ENCODE measurements at places on chromosomes 2 and 18. TPM values are rescaled to one million over a fixed set of nuclear protein-coding genes. Genes with fewer than 3 reads are reported as not detected.
A peak's percentile ranks its signal among the peaks of the same experiment; 100 is the strongest.

The FAM124B gene
- total RNA-seq: not detected

The APOB gene
- 0.07 TPM for total RNA-seq

The SANBR gene
- total RNA-seq: 13.7 TPM

The PLA2R1 gene
- total RNA-seq: 10.5 TPM

The SH3RF3 gene
- 7.3 TPM for total RNA-seq

The CXXC1 gene
- 46.3 TPM for total RNA-seq

The STAM2 gene
- total RNA-seq: 35.3 TPM

The FHOD3 gene
- 6.1 TPM for total RNA-seq

The IMPA2 gene
- total RNA-seq: 4.8 TPM

The IL36A gene
- not detected for total RNA-seq

The NT5C1B gene
- not detected for total RNA-seq

The TGFA gene
- 0.55 TPM for total RNA-seq

The NPAS2 gene
- total RNA-seq: 5.8 TPM

- no peaks in the 10 kb centered on the region for H3K27me3 ChIP-seq
- H3K4me3 ChIP-seq: no peak overlapping the region
- H3K27ac ChIP-seq: no peak overlapping the region
- peaks cover 6% of the 10 kb centered on the region for H3K4me1 ChIP-seq
- H3K36me3 ChIP-seq: no peaks in the 10 kb centered on the region
Measured at GRCh38 chr2:133561045-133561852, 7.0 kb downstream of the NCKAP5 start.

DNA sequence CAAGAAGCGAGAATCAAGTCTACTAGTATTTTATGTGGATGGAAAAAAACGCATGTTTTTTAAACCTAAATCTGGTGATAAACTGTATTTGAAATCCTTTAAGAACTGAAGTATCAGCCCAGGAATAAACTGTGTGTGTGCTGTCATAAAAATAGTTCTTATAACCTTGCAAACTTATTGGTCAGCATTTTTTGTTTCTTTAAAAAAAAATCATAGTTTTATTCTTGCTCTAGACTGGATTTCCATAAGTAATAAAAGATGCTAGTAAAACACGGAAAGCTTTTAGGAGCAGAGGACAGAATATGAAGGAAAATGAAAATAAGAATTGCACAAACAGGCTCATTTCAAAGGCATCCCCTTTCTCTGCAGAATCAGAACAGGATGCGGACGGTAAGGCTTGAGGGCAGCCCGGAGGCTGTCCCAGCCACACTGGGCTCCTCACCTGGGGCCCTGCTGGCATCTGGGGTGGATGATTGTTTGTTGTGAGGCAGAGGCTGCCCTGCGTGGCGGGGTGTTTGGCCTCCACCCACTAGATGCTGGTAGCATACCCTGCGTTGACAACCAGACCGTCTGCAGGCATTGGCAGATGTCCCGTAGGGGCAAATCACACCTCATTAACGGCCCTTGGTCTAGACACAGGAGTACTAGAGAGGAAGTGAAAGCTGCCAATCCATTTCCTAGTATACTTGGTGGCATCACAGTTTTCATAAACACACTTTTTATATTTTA is 52.5 kb downstream of the MBP start:
- H3K36me3 ChIP-seq: no peaks in the 10 kb centered on the region
- peaks cover 21% of the 10 kb centered on the region for H3K4me1 ChIP-seq
- H3K4me3 ChIP-seq: no peak overlapping the region

DNA sequence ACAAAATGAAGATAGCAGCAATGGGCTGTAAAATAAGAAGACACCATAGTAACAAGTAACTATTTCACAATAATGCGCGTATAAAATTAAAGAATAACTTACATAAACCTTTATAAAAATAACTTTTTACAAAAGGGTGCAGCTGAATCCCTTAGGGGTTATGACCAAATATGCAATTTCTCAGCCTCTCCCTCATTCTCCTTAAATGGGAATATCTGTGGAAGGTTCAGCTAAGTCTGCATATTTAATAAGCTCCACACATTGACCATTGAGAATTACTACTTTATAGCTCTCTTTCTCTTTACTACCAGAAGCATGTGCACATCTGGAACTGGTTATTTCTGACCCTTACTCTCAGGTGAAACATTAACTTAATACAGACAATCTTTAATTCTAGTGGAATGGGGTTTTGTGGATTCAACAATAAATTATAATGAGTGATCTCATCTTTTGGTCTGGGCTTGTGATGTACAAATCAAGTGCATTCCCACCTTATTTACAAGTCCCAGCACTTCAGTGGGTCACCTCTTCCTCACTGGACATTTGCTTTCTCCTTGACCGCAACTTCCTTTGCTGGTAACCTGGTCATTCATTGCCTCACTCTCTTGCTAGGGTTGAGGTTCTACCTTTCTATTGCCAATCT is 15.7 kb downstream of the ARHGAP15 start:
- no peak for DNase-seq
- no peaks in the 10 kb centered on the region for H3K27me3 ChIP-seq
- no peaks in the 10 kb centered on the region for H3K36me3 ChIP-seq
- no peak overlapping the region for H3K4me3 ChIP-seq
- H3K4me1 ChIP-seq: no peaks in the 10 kb centered on the region
- H3K27ac ChIP-seq: no peak overlapping the region

- H3K4me1 ChIP-seq: no peaks in the 10 kb centered on the region
- no peak overlapping the region for H3K4me3 ChIP-seq
- H3K27me3 ChIP-seq: peaks cover 2% of the 10 kb centered on the region
- DNase-seq: peak; percentile 41
- H3K27ac ChIP-seq: no peak overlapping the region
Measured at GRCh38 chr2:233686928-233687327, 5.2 kb downstream of the UGT1A7 start.

DNA sequence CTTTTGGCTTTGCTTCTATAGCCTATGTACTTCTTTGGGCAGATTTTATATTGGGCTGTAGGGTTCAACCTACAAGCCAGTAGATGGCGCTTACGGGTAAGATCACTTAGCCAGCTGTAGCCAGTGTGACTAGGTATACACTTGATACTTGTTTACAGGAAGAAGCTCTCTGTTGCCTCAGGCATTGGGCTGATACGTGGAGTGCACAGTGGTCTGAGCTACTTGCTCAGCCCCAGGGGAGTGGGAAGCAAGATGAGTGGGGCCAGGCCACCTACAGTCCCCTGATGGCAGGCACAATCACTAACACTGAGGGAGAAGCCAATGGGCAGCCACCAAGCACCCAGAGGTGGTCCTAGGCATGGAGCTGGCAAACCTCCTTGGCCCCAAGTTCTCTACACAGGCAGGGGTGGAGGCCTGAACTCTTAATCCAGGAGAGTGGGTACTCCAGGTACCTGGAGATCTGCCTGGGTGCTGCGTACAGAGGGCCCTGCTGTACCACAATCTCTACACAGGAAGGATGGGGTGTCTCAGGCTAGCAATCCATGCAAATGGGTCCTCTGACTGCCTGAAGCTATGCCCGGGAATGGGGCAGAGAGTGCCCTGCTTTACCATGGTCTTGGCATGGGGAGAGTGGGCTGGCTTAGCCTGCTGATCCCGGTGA is 122.2 kb downstream of the NCOA1 start:
- no peak overlapping the region for H3K4me3 ChIP-seq
- H3K4me1 ChIP-seq: no peaks in the 10 kb centered on the region
- H3K27me3 ChIP-seq: no peaks in the 10 kb centered on the region

- DNase-seq: peak; percentile 17
- no peaks in the 10 kb centered on the region for H3K36me3 ChIP-seq
- peak overlapping the region; percentile 75 for H3K27ac ChIP-seq
- peak overlapping the region; percentile 94 for H3K4me3 ChIP-seq
- H3K27me3 ChIP-seq: no peaks in the 10 kb centered on the region
Measured at GRCh38 chr2:37323781-37324535, 675 bp downstream of the PRKD3 start.

- no peak overlapping the region for H3K27ac ChIP-seq
- no peak for DNase-seq
- no peaks in the 10 kb centered on the region for H3K4me1 ChIP-seq
- no peaks in the 10 kb centered on the region for H3K36me3 ChIP-seq
- H3K4me3 ChIP-seq: no peak overlapping the region
- no peaks in the 10 kb centered on the region for H3K27me3 ChIP-seq
Measured at GRCh38 chr2:22807872-22808271, 577.1 kb upstream of the KLHL29 start.

DNA sequence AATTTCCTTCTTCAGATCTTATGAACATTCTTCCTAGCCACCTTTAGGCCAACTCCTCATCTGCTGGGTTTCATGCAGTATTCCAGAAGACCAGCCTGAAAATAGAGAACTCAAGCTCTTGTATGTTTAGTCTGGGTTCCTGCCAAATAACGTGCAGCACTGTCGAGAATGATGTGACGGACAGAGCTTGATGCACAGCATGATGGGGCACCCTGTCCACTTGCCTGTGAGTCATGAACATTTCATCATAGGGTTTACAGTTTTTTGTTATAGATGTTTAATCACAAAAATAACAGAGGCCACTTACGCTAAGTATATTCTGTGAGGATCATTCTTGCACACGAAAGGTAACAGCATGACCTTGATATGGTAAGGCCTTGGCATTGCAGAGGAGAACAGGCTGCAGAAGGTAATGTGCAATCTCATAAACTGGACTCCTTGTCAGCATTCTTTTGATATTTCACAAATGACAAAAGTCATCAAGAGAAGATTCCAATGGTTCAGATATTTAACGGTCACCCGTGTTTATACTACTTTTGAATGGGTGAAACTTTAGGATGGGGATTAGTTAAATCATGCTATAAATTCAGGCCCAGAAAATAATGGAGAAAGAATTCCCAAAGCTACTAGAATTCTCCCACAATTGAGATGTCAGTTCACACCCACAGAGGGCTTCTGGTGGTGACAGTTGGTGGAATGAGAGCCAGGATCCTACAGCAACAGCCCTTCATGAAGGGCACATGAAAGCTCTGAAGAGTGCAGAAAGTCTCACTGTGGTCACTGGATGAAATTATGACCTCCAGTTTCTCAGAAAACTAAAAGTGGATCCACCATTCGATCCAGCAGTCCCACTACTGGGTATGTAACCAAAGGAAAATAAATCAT is 396.1 kb upstream of the RAB12 start:
- DNase-seq: peak; percentile 70
- no peak overlapping the region for H3K4me3 ChIP-seq
- H3K4me1 ChIP-seq: peaks cover 12% of the 10 kb centered on the region
- H3K36me3 ChIP-seq: no peaks in the 10 kb centered on the region
- H3K27me3 ChIP-seq: no peaks in the 10 kb centered on the region
- no peak overlapping the region for H3K27ac ChIP-seq

GRCh38 chr2:144456680-144457079 is 63.2 kb downstream of the ZEB2 start:
- H3K4me3 ChIP-seq: no peak overlapping the region
- peak; percentile 88 for DNase-seq
- no peaks in the 10 kb centered on the region for H3K36me3 ChIP-seq
- H3K4me1 ChIP-seq: peaks cover 40% of the 10 kb centered on the region

GRCh38 chr2:196291873-196292800 is 120.8 kb upstream of the STK17B start:
- no peaks in the 10 kb centered on the region for H3K27me3 ChIP-seq
- no peaks in the 10 kb centered on the region for H3K36me3 ChIP-seq
- H3K27ac ChIP-seq: no peak overlapping the region
- H3K4me1 ChIP-seq: peaks cover 18% of the 10 kb centered on the region

GRCh38 chr2:11820650-11821049 is 74.2 kb downstream of the LPIN1 start:
- no peaks in the 10 kb centered on the region for H3K27me3 ChIP-seq
- H3K4me1 ChIP-seq: no peaks in the 10 kb centered on the region
- peaks cover 12% of the 10 kb centered on the region for H3K36me3 ChIP-seq
- no peak for DNase-seq

GRCh38 chr18:44130376-44130942 is 550.2 kb upstream of the SETBP1 start:
- H3K27me3 ChIP-seq: no peaks in the 10 kb centered on the region
- H3K4me1 ChIP-seq: no peaks in the 10 kb centered on the region
- no peaks in the 10 kb centered on the region for H3K36me3 ChIP-seq

DNA sequence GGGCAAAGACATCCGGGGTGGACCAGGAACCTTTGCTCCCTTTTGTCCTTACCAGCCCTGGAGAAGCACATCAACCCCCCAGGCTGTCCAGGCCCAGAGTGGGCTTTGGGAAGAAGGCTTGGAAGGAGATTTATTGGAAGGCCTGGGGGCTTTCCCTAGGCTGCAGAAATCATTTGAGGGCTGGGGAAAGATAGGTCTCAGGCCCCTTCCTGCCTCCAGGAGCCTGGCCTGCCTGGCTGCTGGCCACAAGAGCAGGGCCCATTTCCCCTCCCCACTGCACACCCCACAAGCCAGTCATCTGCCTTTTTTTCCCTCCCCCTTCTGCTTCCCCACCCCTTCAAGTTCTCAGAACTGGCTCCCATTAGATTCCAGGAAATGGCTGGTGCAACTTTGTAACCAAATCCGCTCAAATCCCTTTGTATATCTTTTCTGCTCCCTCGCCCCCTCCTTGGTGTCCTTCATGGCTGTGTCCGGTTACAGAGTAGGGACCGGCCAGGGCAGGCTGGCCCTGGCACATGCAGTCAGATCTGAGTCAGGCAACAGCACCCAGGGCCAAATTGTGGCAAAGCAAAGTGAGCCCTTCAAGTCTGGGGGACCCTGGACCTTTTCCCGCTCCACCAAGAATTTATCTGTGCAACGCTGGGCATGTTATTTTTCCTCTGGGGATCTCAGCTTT is 20.8 kb upstream of the TNP1 start:
- H3K27me3 ChIP-seq: no peaks in the 10 kb centered on the region
- H3K36me3 ChIP-seq: no peaks in the 10 kb centered on the region
- peak; percentile 13 for DNase-seq
- H3K4me1 ChIP-seq: no peaks in the 10 kb centered on the region
- H3K4me3 ChIP-seq: no peak overlapping the region
- no peak overlapping the region for H3K27ac ChIP-seq

DNA sequence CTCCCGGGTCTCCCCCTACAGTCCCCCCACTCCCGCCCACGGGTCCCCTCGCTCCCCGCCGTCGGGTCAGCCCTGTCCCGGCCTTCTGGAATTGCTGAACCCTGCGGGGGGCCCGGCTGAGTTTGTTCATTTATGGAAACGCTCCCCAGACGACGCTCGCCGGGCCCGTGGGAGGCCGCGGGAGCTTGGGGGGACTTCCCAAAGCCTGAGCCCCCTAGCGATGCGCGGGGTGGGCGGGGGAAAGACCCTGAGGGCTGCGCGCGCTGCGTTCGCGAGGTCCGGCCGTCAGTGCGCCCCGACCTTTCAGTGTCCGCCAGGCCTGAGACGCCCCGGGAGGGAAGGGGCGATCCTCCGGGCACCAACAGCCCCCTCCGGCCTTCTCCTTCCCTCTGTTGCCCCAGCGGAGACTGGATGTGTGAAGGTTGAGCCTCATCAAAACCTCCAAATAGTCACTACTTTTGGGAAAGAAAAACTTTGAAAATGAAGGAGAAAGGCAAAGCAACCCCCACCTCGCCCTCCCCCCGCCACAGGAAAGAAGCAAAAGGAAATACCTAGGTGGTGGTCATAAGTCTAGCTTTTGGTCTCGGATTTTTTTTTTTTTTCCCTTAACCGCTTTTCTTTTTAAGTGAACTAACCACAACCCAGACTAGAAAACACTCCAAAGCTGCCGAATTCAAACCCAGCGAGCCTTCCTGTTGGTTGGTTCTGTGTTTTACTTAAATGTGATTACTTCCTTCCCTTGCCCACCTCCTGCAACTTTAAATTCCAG is 509 bp upstream of the CYS1 start:
- H3K27me3 ChIP-seq: peaks cover 27% of the 10 kb centered on the region
- H3K27ac ChIP-seq: no peak overlapping the region
- no peaks in the 10 kb centered on the region for H3K36me3 ChIP-seq
- H3K4me1 ChIP-seq: peaks cover 14% of the 10 kb centered on the region

GRCh38 chr2:61470122-61470951 is 550 bp downstream of the USP34 start:
- peak overlapping the region; percentile 61 for H3K27ac ChIP-seq
- peak overlapping the region; percentile 81 for H3K4me3 ChIP-seq
- DNase-seq: peak; percentile 36
- H3K4me1 ChIP-seq: peaks cover 7% of the 10 kb centered on the region
- no peaks in the 10 kb centered on the region for H3K36me3 ChIP-seq

Measured in astrocyte (in vitro differentiated cells and primary cell).